ENCODE measurements at places on chromosomes 12 and 14.

GRCh38 chr12:79300199-79300568 lies 390.6 kb downstream of the PAWR start:
- DNase-seq = no peak

GRCh38 chr12:65074932-65075331 lies 46.2 kb downstream of the WIF1 start:
- no peak for DNase-seq

DNA sequence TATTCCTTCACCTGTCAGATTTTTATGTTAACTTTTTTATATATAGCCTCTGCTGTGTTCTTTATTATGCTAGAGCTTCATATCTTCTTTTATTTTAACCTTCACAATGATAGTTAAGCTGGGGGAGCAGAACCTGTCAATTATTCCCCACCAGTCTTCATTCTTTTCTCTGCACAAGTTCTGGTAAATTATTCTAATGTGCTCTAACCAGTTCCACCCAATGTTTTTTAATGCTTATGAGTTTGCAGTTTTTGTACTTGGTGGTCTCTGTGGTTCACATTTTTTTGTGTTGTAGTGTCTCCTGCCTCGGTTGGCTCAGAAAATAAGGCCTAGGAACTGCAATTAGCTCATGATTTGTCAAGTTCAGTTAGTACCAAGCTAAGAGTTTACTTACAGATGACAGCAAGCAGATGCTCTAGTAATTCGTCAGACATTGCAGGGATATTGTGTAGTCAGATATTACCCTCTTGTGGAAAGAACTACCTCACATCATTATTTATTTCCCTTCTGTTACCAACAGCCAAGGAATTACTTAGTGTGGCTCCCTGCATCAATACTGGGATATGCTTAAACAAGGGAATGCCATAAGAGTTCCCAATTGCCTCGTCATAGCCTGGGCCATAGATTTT lies 14.5 kb downstream of the DYRK2 start:
- DNase-seq = no peak

DNA sequence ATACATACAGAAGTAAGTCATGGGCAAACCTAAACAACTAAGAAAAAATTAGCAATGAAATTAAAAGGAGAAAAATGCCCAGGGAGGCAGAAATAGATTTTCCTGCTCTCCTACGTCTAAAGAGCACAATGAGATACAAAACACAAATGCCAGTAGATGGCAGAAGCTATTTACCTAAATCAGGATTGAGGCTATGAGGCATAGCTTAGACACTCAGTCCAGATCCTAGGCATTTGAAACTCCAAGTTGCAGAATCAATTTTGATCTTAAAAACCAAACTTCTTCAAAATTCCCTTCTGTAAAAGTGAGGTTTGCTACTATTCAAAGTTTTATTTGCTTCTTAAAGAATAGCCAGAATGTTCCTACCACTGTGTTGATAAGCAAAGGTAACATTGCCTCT lies 368.6 kb downstream of the DAD1 start:
- DNase-seq = no peak

- DNase-seq = no peak
These were observed 80.7 kb downstream of the SLC38A1 start for GRCh38 chr12:46188170-46188569.

DNA sequence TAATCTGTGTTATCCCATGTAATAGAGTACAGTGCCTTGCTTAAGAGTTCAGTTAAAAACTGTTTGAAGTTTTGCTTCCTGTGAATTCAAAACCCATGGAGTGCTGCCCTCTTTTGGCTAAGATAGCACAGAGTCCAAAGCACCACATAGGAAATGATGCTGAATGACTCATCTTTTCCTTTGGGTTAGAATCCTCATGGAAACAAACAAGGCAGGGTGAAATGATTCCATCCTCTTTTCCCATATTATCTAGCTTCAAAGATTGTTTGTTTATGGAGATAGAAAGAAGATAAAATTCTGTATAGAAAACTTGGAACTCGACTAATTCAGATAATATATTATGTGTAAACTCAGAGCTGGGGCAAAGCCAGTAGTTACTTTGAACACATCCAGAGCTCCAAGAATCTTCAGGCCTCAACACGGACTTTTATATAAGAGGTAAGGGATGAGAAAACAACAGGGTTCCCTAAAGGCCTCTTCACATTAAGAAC lies 87.4 kb downstream of the OTOGL start:
- DNase-seq = peak; percentile 9

- DNase-seq = no peak
These were observed 54.6 kb upstream of the DICER1 start for GRCh38 chr14:95211721-95212504.

DNA sequence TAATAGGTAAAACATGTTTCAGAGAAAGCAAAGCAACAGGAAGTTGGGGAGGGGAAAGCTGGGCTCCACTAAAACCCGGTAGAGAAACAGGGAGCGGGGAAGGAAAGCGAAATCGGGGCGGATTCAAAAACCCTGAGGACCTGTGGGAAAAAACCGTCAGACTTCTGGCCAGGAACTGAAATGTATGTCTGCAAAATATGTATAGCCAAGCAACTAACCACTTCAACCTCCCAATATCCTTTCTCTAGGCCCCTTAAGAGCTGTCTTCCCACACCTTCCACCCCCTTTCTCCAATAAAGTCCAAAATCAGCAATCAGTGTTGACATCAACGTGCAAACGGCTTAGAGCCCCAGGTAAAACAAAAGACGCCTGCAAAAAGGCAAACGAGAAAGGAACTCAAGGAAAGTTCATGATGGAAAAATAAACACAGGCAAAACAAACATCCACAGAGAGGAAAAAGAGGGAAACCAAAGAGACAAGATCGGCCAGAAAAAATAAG lies 32.8 kb downstream of the SIX1 start:
- no peak for DNase-seq

DNA sequence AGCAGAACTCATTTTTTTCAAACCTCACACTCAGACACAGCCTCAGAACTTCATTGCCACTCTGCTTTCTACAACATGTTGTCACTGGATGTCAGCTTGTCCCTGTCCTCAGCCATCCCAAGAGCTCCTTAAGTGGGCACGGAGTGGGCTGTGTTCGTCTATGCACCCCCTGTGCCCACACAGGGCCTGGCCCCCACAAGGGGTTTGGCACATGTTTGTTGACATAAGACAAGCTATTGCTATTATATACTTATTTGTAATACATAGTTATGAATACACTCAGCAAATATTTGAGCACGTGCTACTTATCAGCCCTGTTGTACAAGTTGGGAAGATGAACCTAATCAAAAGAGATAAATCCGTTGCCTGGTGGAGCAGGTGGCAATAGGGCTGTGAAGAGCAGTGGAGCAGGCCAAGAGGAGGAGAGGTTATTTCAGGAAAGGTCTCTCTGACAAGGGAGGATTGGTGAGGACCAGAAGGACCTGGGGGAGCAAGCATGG lies 4.3 kb upstream of the BDKRB1 start:
- no peak for DNase-seq

DNA sequence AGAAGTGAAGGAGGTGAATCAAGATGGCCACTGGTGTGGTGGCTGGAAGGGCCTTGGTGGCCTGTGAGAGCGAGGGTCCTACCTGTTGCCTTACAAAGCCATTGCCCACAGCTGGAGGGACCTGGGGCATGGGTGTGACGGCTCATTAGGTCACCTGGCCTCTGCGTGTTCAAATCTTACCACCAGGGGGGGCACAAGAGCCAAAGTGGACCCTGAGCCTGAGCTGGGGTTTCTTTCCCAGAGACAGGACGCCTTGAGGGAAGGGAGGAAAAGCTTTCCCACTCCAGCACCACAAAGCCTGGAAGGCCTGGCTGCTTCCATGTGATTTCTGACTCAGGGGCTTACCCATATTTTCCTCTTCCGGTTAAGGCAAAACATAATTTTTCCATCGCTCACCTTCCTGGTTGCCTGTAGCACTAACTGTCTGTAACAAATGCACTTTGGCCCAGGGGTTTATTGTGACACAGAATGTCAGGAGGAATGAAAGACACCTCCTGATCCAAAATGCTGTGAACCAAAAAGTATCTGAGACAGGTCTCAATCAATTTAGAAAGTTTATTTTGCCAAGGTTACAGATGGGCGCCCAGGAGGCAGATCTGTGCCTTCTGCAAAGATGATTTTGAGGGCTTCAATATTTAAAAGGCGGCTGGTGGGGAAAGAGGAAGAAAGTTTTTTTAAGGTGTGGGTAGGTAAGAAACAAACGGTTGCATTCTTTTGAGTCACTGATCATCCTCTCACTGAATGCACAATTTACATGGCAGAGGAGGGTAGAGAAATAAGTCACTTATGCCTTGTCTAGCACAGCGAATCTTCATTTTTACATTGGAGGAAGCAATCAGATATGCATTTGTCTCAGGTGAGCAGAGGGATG lies 4.3 kb upstream of the CD9 start:
- DNase-seq = peak; percentile 80

GRCh38 chr12:118183155-118183554 lies 47.2 kb downstream of the PEBP1 start:
- DNase-seq = no peak

DNA sequence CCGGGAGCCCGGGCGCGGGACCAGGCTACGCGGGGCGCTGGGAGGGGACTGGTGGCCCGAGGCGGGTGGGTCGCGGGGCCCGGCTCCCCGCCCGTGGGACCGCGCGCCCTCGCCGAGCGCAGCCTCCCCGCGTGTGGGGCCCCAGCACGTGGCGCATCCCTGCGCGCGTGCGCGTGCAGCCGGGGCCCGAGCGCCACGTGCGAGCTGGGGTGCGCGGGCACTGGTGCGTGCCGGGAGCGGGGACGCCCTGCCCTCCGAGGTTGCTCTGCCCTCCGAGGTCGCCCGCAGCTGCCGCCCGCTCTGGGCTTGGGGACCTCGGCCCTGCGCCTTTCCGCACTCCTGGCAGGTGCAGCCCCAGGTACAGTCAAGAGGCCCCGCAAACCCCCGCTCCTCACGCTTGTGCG lies 365 bp upstream of the CCDC88C start:
- peak; percentile 91 for DNase-seq

- DNase-seq = no peak
These were observed 13.5 kb upstream of the TAS2R46 start for GRCh38 chr12:11075642-11076041.

DNA sequence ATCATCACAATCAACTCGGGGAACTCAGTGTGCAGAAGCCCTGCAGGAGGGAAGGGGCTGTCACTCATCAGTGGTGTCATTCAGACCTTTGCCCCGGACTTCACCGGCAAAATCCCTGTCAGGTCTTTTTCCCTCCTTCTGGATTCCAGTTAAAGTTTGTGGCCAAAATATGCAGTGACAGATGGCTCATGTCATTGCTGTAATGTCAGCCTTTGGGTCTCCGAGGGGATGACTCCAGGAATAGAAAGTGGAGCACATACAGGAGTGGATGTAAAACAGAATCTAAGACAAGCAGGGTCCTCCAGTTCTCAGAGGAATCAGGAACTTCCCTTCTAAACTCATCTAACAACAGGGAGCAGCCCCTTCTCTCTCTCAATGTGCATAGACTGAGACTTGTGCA lies 130.3 kb upstream of the RASSF8 start:
- DNase-seq = no peak

DNA sequence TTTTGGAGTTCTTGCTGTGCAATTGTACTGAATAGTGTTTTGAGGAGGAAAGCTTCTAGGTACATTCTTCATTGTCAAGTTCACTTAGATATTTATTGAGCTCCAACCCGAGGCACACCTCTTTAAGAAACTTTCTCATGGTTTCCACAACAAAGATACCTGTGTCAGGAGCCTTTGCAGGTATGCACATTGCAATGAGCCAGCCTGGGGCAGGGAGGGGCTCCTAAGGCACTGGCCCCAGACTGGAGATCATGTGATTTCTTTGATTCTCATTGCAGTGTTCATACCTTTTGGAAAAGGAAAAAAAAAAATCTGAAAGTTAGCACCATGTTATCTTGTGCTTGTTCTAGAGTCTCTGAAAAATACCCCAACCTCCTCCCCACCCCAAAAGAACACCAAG lies 80.3 kb downstream of the PRMT8 start:
- no peak for DNase-seq

GRCh38 chr12:47813511-47814196 lies 6.0 kb downstream of the HDAC7 start:
- no peak for DNase-seq

DNA sequence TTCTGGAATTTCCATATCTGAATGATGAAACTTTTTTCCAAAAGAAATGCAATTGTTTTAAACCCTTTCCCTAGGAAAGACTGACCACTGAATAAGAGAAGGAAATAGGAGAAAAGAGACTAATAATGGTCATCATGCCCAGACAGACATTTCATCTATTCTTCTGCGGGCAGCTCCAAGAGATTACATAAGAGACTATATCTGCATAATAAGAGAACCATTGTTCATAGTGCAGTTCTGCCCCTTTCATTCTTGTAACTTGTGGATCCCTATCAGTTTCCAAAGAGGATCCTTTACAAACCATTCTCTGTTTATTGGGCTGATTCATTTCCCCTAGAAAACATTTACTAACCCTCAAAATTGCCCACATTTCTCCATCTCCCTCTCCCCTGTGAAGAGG lies 197.8 kb downstream of the FSCB start:
- DNase-seq = no peak

DNA sequence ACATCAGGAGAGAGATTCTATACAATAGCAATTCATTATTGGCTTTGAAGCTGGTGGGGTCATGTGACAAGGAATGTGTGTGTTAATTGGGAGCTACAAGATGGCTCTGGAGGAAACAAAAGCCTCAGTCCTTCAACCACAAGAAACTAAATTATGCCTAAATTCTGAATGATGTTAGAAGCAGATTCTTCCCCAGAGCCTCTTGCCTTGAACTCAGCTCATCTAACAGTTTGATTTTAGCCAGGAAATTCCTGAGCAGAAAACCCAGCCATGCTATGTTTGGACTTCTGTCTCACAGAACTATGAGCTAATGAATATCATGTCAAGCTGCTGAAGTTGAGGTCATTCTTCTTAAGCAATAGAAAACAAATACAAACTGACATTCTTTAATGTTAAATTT lies 274.7 kb downstream of the SLC6A15 start:
- no peak for DNase-seq

- no peak for DNase-seq
These were observed 11.0 kb downstream of the PTGER2 start for GRCh38 chr14:52325126-52325525.

- DNase-seq = no peak
These were observed 1136.8 kb downstream of the AACS start for GRCh38 chr12:126201981-126202537.

GRCh38 chr12:64950711-64951298 lies 126.4 kb downstream of the TBC1D30 start:
- DNase-seq = no peak

DNA sequence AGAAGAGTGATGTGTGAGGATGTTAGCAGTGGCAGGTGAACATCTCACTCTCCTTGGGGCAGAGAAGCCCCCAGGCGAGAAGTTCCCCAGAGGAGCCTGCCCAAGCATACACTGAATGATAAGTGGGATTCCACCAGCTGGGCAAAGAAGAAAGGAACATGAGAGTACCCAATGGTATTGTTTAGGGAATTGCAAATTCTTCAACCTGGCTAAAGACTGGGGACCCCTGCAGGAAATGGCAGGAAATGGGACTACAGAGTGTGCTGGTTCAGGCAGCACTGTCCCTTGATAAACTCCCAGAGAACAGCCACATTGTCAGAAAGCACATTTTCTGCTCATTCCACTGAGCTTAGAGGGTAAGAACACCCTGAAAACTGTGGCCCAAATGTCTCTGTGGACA lies 121.3 kb downstream of the RPS29 start:
- no peak for DNase-seq
